ENCODE measurements at places on chromosomes 16 and 17. TPM values are rescaled to one million over a fixed set of nuclear protein-coding genes. Genes with fewer than 3 reads are reported as not detected.
A peak's percentile ranks its signal among the peaks of the same experiment; 100 is the strongest.

DNA sequence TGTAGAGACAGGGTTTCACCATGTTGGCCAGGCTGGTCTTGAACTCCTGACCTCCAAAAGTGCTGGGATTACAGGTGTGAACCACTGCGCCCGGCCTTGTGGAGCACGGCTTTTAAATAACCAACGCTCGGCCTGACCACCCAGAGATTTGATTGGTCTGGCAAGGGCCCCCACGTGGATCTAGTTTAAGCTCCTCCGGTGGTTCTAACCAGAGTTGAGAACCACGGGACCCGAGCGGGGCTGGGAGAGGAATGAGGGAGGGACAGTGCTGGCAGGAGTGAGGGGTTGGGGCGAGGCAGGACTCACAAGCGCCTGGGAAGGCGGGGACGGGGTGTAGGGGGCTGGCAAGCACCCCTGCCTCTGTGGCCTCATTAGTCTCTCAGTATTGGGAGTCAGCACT, 3.0 kb downstream of the NLRC3 start:
- no peak for DNase-seq
- H3K4me1 ChIP-seq = peaks cover 5% of the 10 kb centered on the region
- H3K27me3 ChIP-seq = peaks cover 7% of the 10 kb centered on the region
- H3K27ac ChIP-seq = no peak overlapping the region
- H3K36me3 ChIP-seq = no peaks in the 10 kb centered on the region

DNA sequence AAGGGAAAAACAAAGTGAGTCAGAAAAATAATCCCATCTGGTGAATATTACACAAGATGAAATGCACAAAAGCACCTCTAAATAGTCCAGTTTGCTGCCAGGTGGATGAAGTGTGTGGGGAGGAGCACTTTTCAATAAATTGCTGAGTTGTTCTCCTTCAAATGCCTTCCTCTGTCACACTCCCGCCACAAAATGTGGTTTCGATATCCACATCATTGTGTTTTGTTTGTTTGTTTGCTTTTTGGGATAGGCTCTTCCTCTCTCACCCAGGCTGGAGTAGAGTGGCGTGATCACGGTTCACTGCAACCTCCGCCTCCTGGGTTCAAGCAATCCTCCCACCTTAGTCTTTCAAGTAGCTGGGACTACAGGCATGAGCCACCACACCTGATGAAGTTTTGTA, 24.6 kb upstream of the SHISA9 start:
- H3K36me3 ChIP-seq = no peaks in the 10 kb centered on the region
- no peak for DNase-seq
- no peak overlapping the region for H3K4me3 ChIP-seq

- H3K4me1 ChIP-seq = no peaks in the 10 kb centered on the region
- no peaks in the 10 kb centered on the region for H3K27me3 ChIP-seq
- no peaks in the 10 kb centered on the region for H3K36me3 ChIP-seq
- no peak for DNase-seq
These were observed at the start of gene KRTAP4-6 for GRCh38 chr17:41140360-41141131. Gene KRTAP4-6, minus strand, starts transcription at chr17:41140544. Its CDS starts 57 bp downstream, at chr17:41140487.

The DNAAF8 gene
- total RNA-seq = 0.42 TPM

The CACNA1H gene
- 244 TPM for total RNA-seq

The PMP22 gene
- total RNA-seq = 228 TPM

DNA sequence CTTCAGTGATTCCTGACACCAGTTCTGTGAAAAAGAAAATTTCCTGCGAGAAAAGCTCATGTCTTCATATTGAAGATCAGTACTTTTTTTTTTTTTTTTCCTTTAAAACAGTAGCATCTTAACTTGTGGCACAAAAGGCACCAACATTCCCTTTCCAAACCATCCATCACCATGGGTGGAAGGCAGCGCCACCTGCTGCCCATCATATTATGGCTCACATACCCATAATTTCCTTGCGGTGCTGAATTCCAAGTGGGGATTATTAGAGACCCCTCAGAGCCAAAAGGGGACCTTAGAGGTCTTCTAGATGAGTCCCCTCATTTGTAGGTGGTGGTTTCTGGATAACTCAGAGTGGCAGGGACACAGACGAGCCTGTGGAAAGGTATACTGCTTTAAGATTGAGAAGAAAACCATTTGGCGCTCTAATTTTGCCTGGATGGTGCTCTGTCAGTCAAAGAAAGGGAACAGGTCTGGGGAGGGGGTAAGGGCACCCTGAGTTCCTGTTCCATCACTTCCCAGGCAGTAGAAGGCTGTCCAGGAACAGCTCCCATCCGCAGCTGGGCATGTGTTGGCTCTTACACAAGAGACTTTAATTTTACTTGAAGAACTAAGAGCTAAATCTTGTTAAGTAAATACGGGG, 7.9 kb upstream of the SOST start:
- H3K27me3 ChIP-seq = no peaks in the 10 kb centered on the region
- peaks cover 9% of the 10 kb centered on the region for H3K4me1 ChIP-seq
- no peak overlapping the region for H3K4me3 ChIP-seq

DNA sequence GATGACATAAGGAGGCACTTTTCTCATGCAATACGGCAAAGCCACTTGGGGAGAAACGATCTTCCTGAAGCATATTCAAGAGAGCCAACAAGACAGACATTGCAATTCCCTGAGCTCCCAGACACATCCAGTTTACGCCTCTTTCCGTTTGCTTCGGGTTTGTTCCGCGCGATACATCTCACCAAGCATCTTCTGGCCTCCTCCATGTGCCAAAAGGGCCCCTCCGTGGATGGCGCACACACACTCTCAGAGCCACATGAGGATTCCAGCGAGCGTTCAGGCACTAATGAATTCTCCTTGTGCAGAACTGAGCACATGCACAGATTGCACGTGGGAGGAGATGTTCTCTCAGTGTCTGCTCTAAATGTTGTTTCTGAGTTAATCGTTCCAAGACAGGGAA, 146.7 kb upstream of the SHISA6 start:
- no peaks in the 10 kb centered on the region for H3K27me3 ChIP-seq
- no peak overlapping the region for H3K27ac ChIP-seq
- H3K4me1 ChIP-seq = no peaks in the 10 kb centered on the region
- no peak for DNase-seq
- H3K4me3 ChIP-seq = no peak overlapping the region

- H3K27ac ChIP-seq = no peak overlapping the region
- DNase-seq = no peak
- H3K27me3 ChIP-seq = no peaks in the 10 kb centered on the region
- H3K36me3 ChIP-seq = no peaks in the 10 kb centered on the region
- H3K4me1 ChIP-seq = peaks cover 43% of the 10 kb centered on the region
These were observed 73.4 kb upstream of the TNRC6C start for GRCh38 chr17:77884967-77885641.

GRCh38 chr17:44112284-44113280, 10.9 kb downstream of the HDAC5 start:
- peaks cover 91% of the 10 kb centered on the region for H3K4me1 ChIP-seq
- H3K36me3 ChIP-seq = peaks cover 40% of the 10 kb centered on the region
- H3K27me3 ChIP-seq = no peaks in the 10 kb centered on the region
- no peak overlapping the region for H3K4me3 ChIP-seq
- no peak for DNase-seq

The ASPA gene
- 2.9 TPM for total RNA-seq

GRCh38 chr16:68040506-68041288, 17.6 kb downstream of the DUS2 start:
- peak; percentile 96 for DNase-seq
- H3K4me1 ChIP-seq = no peaks in the 10 kb centered on the region
- no peak overlapping the region for H3K27ac ChIP-seq
- no peaks in the 10 kb centered on the region for H3K27me3 ChIP-seq

The ZSCAN32 gene
- total RNA-seq = 16.1 TPM

The MEOX1 gene
- total RNA-seq = 10.3 TPM

- H3K4me1 ChIP-seq = peaks cover 9% of the 10 kb centered on the region
- H3K36me3 ChIP-seq = peaks cover 84% of the 10 kb centered on the region
- H3K27ac ChIP-seq = no peak overlapping the region
- peak; percentile 93 for DNase-seq
- no peak overlapping the region for H3K4me3 ChIP-seq
- no peaks in the 10 kb centered on the region for H3K27me3 ChIP-seq
These were observed 13.9 kb downstream of the HAGH start for GRCh38 chr16:1812732-1813163.

DNA sequence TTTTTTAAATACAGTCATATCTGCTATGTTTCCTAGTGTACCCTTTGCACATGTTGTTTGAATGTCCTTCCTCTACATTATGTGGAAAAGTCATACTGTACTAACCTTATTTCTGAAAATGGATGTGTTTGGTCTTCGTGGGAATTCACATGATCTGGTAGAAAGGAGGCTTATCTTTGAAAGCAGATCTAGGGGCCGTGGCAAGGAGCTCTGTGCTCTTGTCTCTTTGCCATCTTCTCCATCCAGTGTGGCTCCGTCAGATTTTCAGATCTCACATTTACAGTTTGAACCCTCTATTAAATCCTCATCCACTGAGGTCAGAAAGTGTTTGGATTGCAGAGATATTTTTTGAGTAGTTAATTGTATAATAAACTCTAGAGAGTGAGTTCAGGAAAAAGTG, 32.9 kb downstream of the MAP2K4 start:
- no peak for DNase-seq
- H3K27me3 ChIP-seq = no peaks in the 10 kb centered on the region
- H3K4me3 ChIP-seq = no peak overlapping the region
- H3K36me3 ChIP-seq = no peaks in the 10 kb centered on the region

DNA sequence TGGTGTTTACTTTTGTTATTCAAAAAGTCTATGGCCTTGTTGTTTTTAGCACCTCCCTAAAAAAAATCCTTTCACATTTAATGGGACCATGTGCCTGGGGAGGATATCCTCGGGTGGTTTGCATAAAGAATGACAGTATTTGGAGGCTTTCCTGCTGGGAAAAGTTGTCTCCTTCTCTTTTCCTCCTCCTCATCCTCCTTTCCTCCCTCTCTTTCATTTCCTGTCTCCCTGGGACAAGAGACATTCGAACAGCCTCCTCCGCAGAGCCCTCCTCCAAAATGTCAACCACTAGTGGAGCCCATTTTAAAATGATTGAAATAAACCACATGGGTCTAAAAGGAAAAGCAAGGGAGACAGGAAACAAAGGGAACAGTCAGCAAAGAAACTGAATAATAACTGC, 67.4 kb downstream of the MYH13 start:
- H3K36me3 ChIP-seq = no peaks in the 10 kb centered on the region
- DNase-seq = no peak
- no peak overlapping the region for H3K4me3 ChIP-seq

The OR1E2 gene
- total RNA-seq = not detected

The CHRNE gene
- total RNA-seq = not detected

DNA sequence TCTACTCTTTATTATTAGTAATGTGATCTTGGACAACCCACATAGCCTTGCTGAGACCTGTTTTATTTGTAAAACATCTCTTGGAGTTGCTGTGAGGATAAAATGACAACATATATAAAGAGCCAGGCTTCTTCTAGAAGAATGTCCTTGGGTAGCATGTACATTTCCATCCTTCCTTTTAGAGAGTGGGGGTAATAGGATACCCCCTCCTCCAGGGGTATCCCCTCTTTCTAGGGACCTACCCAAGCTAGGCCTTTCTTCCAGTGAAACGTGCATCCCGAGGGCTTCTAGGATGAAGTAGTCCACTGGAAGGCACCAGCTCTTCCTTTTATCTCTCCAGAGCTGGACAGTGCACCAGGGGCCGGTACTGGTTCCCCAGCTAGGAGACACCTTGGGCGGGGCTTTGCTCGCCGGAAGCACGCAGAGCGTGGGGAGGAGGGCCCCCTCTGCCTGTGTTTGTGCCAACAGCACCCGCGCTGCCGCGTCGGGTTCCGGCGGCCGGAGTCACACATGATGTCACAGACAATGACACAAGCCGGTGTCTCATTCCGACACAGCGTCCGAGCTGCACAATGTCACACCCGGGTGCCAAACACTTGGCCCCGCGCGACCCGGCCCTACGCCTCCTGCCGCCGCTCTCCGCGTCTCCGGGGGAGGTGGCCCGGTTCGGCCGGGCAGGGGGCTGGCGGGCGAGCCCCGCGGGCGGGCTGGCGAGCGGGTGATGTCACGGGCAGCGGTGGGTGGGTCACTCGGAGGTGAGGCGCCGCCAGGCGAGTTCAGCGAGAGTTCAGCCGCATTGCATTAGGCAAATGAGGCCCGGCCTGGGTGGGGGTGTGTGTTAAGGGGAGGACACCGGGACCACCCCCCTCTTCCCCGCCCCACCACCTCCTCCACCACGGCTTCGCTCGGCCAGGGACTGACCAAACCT, 23.4 kb downstream of the GJD3 start:
- H3K4me3 ChIP-seq = peak overlapping the region; percentile 91
- no peaks in the 10 kb centered on the region for H3K36me3 ChIP-seq
- peak overlapping the region; percentile 98 for H3K27ac ChIP-seq
- no peaks in the 10 kb centered on the region for H3K27me3 ChIP-seq
- H3K4me1 ChIP-seq = peaks cover 53% of the 10 kb centered on the region

The ATF7IP2 gene
- total RNA-seq = 4.1 TPM

The RILP gene
- 16.9 TPM for total RNA-seq

- no peak overlapping the region for H3K27ac ChIP-seq
- H3K4me3 ChIP-seq = no peak overlapping the region
- DNase-seq = no peak
- no peaks in the 10 kb centered on the region for H3K36me3 ChIP-seq
- H3K4me1 ChIP-seq = peaks cover under 1% of the 10 kb centered on the region
These were observed 6.1 kb upstream of the GAA start for GRCh38 chr17:80095038-80095843.

- H3K36me3 ChIP-seq = no peaks in the 10 kb centered on the region
- peaks cover 35% of the 10 kb centered on the region for H3K4me1 ChIP-seq
These were observed 109.1 kb downstream of the MSI2 start for GRCh38 chr17:57365420-57365819.

The EME1 gene
- total RNA-seq = not detected

The TLCD1 gene
- total RNA-seq = 1.3 TPM

- no peak overlapping the region for H3K4me3 ChIP-seq
- H3K27me3 ChIP-seq = no peaks in the 10 kb centered on the region
- peaks cover 46% of the 10 kb centered on the region for H3K4me1 ChIP-seq
- peaks cover 74% of the 10 kb centered on the region for H3K36me3 ChIP-seq
- no peak for DNase-seq
These were observed 352.6 kb downstream of the SEC14L1 start for GRCh38 chr17:77493238-77493820.

DNA sequence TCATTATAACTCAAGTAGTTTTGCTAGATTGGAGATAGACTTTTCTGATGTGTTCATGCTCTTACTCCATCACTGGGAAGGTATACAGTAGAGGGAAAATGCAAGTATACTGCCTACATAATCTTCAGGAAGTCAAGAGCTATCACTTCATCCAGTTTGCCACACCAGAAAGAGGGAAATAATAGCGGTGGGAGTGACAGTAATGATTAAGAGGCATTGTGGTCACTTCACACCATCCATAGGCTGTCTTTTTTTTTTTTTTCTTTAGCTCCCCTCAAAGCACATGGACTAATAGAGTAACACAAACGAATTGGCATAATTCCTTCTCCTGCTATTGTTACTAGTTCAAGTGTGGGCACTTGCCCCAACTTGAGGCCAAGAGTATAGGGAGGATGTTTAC, 28.4 kb upstream of the HLF start:
- no peaks in the 10 kb centered on the region for H3K36me3 ChIP-seq
- no peak overlapping the region for H3K27ac ChIP-seq
- H3K27me3 ChIP-seq = no peaks in the 10 kb centered on the region
- no peak overlapping the region for H3K4me3 ChIP-seq
- peaks cover 20% of the 10 kb centered on the region for H3K4me1 ChIP-seq
- no peak for DNase-seq

The TBC1D3H gene
- not detected for total RNA-seq

The C17orf58 gene
- total RNA-seq = 15.0 TPM
